ENCODE measurements at places on chromosomes 3 and 15.

DNA sequence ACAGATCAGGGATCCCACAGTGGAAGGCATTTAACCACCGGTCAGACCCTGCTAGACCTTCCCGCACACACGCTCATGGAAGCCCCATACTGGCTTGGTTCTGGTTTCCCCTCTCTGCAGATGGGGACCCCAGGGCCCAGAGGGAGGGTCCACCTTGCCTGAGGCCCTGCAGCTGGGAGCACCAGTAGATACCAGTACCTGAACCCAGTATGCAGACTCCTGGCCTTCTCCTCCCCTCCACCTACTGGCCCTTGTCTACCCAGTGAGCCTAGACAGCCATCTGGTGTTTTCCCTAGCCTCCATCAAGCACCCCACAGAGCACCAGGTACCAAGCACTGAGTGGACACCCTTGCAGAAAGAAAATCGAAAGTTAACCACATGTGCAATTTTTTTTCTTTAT lies 65.1 kb downstream of the MEGF11 start:
- no peak for DNase-seq

DNA sequence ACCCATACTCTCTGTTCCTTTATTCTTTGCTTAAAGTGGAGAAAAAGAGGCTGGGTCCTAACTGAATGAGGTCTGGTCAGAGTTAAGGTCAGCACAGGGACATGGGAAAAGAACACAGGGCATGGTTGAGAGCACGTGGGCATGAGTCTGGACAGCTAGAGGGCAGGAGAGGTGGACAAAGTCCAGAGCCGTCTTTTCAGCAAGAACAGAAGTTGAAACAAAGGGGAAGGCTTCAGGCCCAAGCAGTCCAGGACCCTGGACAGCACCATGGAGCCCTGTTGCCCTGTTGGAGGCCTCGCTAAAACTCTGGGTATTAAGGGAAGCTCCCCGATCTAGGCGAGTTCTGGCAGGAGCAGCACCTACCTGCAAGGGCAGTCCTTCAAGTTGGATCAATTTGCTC lies 50.7 kb downstream of the XYLB start:
- no peak for DNase-seq

- DNase-seq, result no peak
Observed at GRCh38 chr3:195129072-195129643, 141.8 kb downstream of the XXYLT1 start.

DNA sequence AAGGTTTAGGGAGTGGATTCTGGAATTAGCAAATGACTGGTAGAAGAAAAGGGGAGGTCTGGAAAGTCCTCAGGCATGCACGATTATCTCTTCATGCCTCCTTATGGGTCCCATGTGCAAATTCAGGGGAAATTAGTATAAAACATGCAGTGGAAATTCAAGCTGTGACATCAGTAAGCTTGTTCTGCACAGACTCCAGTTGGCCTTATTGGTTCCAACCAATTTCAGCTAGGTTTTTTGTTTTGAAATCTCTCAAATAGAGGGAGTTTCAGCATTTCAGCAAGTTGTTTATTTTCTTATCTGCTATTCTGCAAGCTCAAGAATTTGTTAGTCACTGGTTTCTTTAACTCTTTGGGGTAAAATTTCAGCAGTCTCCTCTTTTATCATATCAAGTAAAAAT lies 774 bp upstream of the TMCO5A start:
- DNase-seq, result no peak

GRCh38 chr3:69165744-69166143 lies 43.3 kb upstream of the LMOD3 start:
- DNase-seq, result no peak

DNA sequence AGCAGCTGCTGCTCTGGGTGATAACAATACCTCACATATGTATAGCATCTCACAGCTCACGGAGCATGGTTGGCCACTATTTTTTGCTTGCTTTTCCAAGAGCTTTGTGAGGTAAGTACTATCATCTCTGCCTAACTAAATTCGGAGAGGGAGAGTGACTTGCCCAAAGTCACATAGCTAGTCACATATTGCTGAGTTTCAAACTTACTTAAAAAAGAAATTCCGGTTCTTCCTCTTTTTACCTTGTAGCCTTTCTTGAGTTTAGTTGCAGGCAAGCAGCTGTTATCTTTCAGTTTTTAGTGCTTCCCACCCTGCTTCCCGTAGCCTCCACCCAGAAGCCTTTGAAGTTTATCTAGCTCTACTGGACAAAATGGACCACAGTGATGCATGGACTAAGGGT lies 309.2 kb downstream of the PDCD6IP start:
- no peak for DNase-seq

DNA sequence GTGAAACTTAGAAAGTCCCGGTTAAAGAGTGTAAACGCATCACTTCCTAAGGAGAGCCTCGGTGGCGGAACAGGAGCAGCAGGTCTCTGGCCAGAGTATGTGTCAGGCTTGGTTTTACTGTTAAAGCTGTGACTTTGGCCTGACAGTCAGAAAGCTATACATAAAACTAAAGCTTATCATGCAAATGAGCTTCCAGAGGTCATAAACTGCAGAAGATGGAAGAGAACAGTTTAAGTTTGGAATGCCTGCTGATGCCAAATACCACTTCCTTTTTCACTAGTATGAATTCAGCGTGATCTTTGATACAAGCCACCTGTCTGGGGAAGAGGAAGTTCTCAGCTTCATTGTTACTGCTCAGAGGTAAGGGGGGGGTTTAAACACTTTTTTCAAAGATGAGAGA lies 125.1 kb upstream of the CTDSPL start:
- no peak for DNase-seq

- DNase-seq, result no peak
Observed at GRCh38 chr3:128285042-128285966, 132.0 kb downstream of the EEFSEC start.

GRCh38 chr3:185728630-185729336 lies 96.1 kb downstream of the IGF2BP2 start:
- no peak for DNase-seq

- no peak for DNase-seq
Observed at GRCh38 chr15:99507504-99508310, 58.1 kb upstream of the MEF2A start.

DNA sequence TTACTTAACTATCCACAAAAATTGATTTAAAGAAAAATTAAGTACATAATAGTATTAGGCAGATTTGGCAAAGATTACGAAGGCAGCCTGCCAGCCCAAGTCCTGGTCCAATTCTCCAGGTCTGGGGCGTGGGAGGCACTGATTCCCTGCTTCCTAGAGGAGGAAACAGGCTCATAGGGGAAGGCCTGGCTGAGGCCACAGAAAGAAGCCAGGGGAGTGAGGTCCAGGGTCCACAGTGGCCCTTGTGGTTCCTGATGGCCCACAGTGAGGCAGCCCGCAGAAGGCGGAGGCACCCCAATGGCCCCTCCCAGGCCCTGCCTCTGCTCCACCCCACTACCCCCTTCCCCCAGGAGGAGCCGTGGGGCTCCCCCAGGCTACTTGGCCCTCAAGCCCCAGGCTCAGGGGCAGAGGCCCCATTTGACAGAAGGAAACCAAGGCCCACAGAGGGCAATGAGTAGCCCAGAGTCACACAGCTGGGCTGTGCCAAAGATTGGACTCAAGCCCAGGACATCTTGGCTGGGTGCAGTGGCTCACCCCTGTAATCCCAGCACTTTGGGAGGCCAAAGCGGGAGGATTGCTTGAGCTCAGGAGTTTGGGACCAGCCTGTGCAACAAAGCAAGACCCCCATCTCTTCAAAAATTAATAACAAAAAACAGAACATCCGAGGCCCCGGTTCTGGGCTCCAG lies 21.0 kb downstream of the H1-8 start:
- DNase-seq, result no peak

DNA sequence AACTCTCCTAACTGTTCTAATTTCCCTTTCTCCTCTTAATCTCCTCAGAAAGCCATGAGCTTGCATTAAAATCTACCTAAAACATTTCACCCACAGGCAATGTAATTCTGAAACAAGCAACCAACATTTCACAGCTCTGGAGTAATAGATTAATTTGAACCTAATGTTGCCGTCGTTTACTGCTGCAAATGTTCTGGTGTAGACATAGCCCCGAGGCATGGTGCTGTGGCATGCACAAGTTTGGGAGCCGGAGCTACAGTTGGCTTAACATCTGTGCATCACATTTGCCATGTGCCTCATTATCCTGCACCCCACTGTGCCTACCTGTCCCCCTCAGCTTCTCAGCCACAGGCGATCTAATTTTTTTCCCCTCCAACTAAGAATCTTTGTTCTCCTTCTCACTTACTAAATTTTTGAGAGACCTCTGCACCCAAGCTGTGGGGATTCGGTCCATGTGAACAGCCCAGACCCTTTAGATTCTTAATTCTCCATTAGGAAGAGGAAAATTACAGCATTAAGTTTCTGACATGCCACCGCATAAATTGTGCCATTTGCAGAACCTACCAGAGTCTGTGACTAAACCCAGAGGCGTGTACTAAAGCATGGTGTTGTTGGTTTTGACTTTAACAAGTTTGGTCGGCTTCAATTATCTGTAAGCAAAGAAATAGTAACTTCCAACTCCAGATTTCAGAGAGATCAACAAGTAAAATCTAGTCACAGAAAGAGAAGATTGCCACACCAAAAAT lies 419.2 kb downstream of the MECOM start:
- no peak for DNase-seq

DNA sequence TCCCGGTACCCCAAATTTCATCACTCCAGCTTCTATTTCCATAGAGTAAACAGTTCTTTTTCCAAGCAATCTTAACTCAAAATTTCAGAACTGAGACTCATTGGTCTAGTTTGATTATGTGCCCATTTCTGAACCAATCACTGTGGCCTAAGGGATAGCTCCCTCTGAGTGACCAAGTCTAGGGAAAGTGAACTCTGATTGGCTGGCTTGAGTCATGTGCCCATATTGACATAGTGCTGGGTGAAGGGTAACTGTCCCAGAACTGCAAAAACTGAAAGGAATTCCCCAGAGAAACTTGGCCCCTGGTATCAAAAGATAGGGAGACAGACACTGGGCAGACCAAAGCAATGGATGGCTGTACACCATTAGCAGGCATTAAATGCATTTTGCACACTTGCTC lies 171.2 kb upstream of the WNT5A start:
- no peak for DNase-seq

GRCh38 chr3:127652246-127652995 lies 20.3 kb upstream of the ABTB1 start:
- no peak for DNase-seq

DNA sequence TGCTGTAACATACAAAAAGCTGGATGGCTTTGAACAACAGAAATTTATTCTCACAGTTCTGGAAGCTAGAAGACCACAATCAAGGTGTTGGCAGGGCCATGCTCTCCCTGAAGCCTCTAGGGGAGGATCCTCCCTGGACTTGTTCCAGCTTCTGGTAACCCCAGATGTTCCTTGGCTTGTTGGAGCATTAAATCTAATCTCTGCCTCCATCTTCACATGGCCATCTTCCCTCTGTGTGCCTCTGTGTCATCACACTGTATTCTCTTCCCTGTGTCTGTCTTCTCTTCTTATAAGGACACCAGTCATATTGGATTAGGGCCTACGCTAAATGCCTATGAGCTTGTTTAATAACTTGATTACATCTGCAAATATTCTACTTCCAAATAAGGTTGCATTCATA lies 109.5 kb downstream of the STAG1 start:
- DNase-seq, result no peak

DNA sequence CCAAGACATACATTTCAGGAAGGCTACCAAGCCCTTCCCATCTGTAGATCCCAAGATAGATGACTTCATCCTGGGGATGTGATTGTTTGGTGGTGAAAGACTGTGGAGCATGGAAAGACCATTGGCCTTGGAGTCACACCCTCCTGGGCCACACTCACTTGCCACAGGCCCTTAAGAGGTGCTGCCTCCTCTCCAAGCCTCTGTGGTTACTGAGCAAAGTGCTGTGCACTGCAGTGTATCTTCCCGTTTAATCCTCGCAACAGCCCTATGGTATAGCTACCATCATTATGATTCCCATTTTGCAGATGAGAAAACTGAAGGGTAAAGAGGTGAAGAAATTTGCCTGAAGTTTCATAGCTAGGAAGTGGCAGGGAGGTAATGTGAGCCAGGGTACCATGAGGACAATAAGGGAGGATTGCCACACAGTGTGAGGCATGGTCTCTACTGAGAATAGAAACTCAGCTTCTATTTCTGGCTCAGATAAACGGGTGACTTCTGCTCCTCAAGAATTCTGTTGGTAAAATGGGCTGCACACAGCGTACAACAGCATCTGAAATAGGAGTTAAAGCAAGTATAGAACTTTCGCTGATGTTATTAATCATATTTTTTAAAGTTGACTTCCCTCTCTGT lies 23.9 kb upstream of the RHO start:
- no peak for DNase-seq

GRCh38 chr3:13600950-13601691 lies 52.2 kb downstream of the FBLN2 start:
- no peak for DNase-seq

DNA sequence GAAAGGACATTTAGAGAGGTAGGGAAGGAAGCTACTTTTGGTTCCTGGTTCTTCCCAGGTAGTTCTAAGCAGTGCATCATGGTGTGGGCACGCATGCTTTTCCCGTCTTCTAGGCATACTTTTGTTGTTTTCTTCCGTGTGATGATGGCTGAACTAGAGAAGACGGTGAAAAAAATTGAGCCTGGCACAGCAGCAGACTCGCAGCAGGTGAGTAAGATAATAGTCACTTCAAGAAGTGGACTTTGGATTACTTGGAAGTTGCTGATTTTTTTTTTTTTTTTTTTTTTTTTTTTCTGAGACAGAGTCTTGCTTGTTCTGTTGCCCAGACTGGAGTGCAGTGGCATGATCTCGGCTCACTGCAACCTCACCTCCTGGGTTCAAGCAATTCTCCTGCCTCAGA lies 17.9 kb downstream of the FANCD2OS start:
- DNase-seq, result no peak

DNA sequence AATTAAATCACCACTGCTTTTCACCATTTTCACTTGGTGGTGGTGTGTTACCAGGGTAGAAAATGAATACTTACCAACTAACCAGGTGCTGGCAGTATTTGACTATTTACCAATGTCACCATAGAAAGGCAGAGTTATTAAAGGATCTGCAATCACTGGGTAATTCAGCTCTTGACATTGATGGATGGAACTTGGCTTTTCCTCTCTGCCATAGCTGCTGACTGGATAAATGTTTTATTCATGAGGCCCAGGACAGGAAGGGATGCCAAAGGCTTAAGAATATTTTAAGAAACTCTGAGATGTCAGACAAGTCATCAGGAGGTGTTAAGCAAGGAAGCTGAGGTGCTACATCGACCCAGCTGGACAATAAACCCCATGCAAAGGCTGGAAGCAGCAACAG lies 495.5 kb upstream of the CFAP20DC start:
- DNase-seq, result no peak

GRCh38 chr3:67916353-67916752 lies 261.9 kb upstream of the SUCLG2 start:
- DNase-seq, result no peak

- no peak for DNase-seq
Observed at GRCh38 chr15:56613811-56614210, 119.5 kb downstream of the ZNF280D start.

- no peak for DNase-seq
Observed at GRCh38 chr3:120608506-120608905, 12.4 kb downstream of the NDUFB4 start.

GRCh38 chr3:78337801-78338211 lies 1297.9 kb downstream of the ROBO2 start:
- DNase-seq, result no peak

- no peak for DNase-seq
Observed at GRCh38 chr15:48533982-48534381, 111.5 kb downstream of the FBN1 start.

GRCh38 chr3:43766672-43767465 lies 76.1 kb downstream of the ABHD5 start:
- DNase-seq, result no peak

Data from T-helper 1 cell (primary cell).